Posterior vena cava (tissue), 2 donors: ENCODE measurements at places on chromosomes 1 and 21. TPM values are rescaled to one million over a fixed set of nuclear protein-coding genes. Genes with fewer than 3 reads are reported as not detected.

GRCh38 chr1:231518485-231519034, 9.9 kb upstream of the TSNAX start:
- no peak for DNase-seq

DNA sequence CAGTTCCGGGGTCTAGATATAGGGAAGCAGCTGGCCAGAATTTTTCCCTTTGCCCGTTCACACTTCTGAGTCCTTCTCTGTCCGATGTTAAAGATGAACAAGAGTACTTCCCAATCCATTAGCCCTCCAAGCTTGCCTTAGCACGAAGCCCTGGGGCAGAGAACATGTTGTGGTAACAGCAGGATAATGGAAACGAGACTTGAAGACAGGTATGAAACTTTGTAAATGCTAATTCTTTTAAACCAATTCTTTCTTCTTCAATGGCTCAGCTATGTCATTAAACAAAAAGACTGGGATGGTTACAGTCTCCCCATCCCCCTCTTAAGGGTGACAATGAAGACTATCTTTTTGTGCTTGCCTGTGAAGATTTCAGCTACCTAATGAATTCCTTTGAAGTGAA, 218.5 kb downstream of the PLA2G4A start:
- DNase-seq = no peak

DNA sequence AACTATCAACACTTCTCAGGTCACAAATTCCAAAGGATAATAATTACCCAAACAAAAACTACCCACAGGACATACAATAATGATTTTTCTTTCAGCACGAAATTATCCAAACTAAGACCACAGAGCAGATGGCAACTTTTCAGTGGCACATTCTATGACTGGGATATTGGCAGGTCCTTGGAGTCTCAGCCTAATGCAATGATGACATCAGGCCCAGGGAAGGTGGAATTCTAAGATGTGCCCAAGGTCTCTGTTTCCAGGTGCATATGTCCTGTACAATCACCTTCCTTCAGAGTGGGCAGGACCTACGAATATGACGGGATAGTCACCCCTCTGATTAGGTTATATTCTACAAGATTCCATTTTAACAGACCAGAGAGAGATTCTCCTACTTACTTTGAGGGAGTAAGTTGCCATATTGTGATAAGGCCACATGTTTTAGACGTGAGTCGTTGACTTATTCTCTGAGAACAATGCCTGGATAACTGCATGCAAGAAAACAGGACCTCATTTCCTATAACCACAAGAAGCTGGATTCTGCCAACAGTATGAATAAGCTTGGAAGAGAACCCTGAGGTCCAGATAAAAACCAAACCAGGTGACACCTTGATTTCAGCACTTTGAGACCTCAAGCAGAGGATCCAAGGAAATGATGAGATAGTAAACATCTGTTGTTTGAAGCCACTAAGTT, 69.9 kb downstream of the ZC3H11B start:
- no peak for DNase-seq

- DNase-seq = no peak
Measured at GRCh38 chr21:36980280-36981048, 14.0 kb upstream of the HLCS start.

Gene SPRR3
- total RNA-seq = not detected

Gene SPRR2E
- total RNA-seq = not detected

Gene PADI4
- 0.48 TPM for total RNA-seq

DNA sequence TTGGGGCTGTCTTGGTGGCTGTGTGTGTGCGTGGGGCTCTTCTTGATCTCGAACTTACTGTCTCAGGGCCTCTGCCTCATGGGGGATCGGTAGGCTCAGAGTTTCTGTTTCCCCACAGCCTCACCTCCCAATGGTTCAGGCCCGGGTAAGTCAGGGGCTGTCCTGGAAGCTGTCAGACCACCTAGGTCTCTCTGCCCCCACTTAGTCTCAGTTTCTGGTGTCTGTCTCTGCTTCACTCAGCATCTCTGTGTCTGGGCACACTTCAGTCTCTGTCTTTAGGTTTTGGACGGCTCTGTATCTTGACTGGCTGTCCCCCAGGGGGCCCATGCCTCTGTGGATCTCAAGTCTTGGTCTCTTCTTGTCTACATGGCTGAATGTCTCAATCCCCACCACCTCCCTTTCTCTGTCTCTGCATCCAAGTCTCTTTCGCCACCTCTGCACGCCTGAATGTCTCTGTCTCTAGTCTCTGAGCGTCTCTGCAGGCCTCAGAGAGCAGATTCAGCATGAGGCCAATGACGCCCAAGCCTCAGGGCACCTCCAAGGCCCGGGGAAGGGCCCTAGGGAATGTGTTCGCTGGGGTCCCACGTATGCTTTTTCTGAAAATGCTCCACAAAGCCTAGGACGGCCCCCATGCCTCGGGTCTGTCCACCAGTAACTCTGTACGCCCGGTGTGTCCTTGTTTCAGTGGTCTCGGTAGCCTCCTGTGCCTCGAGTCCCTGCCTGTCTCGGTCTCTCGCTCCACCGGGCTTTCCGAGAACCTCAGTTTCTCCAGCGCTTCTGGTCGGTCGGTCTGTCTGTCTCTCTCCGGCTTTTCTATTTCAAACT, 818 bp downstream of the FHL3 start:
- DNase-seq = peak; percentile 76

DNA sequence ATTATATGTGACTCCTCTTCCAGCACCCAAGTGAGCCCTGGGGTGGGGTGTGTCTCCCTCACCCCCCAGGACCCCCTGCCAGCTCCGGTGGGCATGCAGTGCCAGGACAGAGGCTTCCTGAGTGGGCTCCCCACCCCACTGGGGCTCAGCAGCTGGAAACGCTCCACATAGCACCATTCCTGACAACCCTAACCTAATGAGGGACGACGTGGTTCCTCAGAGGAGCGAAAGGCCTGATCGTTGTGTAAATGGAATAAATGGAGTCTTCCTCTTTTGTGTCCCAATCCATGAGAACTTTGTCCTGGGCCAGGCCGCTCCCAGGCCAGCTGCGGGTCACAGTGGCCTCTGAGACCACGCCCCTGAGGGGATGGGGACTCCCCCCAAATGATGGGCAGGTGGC, 1.8 kb upstream of the TSPEAR start:
- peak; percentile 57 for DNase-seq

DNA sequence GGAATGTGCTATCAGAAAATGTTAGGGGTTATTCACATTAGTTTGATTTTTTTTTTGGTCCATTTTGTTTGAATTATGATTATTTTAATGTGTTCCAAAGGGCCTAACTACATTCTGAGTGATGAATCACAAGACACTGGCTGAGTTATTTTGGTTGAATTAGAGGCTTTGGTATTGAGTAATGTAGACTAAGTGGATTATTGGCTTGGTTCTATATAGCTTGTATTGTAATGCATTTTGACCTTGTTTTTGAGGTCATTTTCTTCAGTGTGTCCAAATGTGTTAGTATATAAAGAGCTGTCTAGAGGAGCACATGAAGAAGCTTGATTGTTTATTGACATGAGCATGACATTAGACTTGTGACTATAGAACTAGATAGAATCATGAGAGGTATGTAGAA, 3.4 kb downstream of the ZNF326 start:
- DNase-seq = no peak

DNA sequence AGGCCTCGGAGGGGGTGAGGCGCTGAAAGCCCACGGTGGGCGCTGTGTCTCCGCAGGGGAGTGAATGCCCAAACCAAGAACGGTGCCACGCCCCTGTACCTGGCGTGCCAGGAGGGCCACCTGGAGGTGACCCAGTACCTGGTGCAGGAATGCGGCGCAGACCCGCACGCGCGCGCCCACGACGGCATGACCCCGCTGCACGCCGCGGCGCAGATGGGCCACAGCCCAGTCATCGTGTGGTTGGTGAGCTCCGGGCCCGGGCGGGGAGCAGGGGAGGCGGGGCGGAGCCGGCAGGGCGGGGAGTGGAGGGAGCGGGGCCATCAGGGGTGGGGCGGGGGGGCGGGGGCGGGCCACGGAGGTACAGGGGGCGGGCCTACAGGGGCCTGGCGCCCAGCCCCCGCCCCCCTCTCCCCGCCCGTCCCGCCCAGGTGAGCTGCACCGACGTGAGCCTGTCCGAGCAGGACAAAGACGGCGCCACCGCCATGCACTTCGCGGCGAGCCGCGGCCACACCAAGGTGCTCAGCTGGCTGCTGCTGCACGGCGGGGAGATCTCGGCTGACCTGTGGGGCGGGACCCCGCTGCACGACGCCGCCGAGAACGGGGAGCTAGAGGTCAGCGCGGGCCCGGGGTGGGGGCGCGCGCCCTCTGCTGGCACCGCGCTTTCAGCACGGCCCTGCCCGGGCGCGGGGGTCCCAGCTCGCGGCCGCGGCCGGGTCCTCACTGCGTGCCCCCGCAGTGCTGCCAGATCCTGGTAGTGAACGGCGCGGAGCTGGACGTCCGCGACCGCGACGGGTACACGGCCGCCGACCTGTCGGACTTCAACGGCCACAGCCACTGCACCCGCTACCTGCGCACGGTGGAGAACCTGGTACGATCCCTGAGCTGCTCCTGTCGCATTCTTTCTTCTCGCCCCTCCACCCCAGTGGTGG, 15.9 kb downstream of the ESPN start:
- DNase-seq = no peak

DNA sequence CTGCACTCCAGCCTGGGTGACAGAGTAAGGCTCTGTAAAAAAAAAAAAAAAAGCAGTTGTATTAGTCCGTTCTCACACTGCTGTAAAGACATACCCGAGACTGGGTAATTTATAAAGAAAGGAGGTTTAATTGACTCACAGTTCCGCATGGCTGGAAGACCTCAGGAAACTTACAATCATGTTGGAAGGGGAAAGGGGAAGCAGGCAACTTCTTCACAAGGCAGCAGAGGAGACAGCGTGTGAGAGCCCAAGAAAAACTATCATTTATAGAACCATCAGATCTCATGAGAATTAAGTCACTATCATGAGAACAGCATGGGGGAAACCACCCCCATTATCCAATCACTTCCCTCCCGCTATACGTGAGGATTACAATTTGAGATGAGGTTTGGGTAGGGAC, 151.7 kb upstream of the NR5A2 start:
- no peak for DNase-seq

Gene ADAR
- 104 TPM for total RNA-seq

DNA sequence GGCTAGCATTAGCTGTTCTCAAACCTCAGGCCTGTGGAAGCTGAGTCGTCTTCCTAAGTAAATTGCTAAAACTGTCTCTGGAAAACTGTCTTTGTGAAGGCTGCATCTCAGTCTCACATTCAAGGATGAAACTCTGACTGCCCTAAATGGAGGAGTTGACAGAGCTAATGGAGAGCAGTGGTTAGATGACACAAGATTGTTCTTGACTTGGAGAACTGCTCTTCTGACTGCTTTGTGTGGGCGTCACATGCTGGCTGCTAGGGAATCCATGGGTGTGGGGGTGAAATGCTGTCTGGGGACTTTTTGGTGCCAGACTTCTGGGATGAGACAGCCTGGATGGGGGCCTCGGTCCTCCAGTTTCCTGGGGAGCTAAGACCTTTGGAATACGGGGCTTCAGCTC, 24.5 kb upstream of the TSPAN2 start:
- no peak for DNase-seq

GRCh38 chr1:63593886-63594605, 835 bp downstream of the PGM1 start:
- peak; percentile 87 for DNase-seq

- no peak for DNase-seq
Measured at GRCh38 chr1:34137411-34137810, 27.6 kb downstream of the CSMD2 start.

GRCh38 chr1:55384637-55385036, 169.5 kb upstream of the USP24 start:
- no peak for DNase-seq

Gene KAZN
- 6.2 TPM for total RNA-seq

GRCh38 chr21:44337449-44337848, 1.7 kb downstream of the CFAP410 start:
- no peak for DNase-seq

Gene SV2A
- total RNA-seq = 7.5 TPM

GRCh38 chr1:99216956-99217355, 47.3 kb upstream of the PLPPR4 start:
- DNase-seq = no peak

- DNase-seq = no peak
Measured at GRCh38 chr1:60600532-60600931, 481.8 kb upstream of the NFIA start.

DNA sequence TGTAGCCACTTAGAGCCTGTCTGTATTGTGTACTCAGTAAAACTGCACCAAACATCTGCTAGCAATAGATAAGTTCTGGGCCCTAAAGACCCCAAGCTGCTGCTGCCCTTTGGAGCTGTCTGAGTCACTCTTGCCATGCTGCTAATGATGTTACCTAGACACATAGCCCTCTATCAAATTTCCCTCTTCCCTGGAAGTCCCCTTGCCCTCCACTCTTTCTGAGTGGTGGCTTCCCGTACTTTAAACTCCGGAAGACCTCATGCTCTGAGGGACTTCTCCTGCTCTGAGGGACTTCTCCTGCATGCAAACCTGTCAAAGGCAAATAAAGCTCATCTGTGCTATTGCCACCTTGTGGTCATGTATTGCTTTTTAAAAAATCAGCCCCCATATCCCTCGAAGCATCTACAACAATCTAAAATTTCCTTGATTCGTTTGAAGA, 34.0 kb downstream of the FH start:
- DNase-seq = no peak

DNA sequence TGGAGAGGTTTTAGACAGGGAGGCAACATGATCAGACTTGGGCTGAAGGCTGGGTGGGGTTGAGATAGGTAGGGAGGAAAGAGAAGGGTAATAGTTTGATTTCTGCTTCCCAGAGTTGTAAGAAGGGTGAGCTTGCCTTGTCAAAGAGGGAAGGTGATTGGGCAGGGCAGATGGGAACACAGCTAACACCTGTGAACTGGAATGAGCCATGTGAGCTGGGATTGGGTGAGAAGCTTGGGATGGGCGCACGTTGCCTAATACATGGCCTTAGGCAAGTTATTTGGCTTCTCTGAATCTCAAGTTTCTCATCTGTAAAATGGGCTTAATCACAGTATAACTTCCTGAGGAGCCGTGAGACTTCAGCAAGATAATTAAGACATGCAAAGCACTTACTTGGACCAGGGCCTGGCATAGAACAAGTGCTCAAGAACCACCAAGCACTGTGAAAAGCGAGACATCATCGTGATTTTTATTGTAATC, 33.8 kb upstream of the ID3 start:
- DNase-seq = no peak

- no peak for DNase-seq
Measured at GRCh38 chr1:30172757-30173156, 550.6 kb downstream of the MATN1 start.

DNA sequence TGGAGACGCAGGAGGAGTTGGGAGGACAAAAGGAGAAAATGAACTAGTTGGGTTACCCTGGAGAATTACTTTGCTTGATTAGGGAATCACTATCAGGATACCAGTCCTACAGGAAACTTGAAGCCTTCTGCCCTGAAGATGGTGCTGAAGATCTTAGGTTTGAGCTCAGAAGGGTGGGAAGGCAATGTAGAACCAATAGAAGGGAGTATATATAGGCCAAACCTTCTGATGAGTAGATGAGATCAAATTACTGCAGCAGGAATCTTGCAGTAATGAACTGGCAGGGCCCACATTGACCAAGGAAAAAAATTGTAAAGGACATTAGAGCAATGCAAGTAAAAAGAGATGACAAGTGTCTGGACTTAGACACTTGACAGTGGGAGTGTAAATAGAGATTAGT, 116.3 kb upstream of the CACYBP start:
- DNase-seq = no peak

- DNase-seq = peak; percentile 17
Measured at GRCh38 chr1:200938955-200939354, 44.3 kb downstream of the INAVA start.
